Smooth muscle cell of the pulmonary artery (primary cell): ENCODE measurements at places on chromosomes 3 and 15. TPM values are rescaled to one million over a fixed set of nuclear protein-coding genes. Genes with fewer than 3 reads are reported as not detected.

Gene MCCC1
- total RNA-seq = 23.9 and 24.1 TPM in 2 replicates

Gene CFAP92
- total RNA-seq = 0.13 TPM in 1 of 2 replicates, not detected in the other

Gene PAK6
- total RNA-seq = 0.13 TPM in 2 replicates

Gene TMIE
- total RNA-seq = 0.07 and 0.23 TPM in 2 replicates

Gene FSIP1
- total RNA-seq = 0.66 and 1.6 TPM in 2 replicates

Gene ENTPD3
- total RNA-seq = 0.10 and 0.13 TPM in 2 replicates

Gene CACNA2D3
- 0.03 and 0.72 TPM in 2 replicates for total RNA-seq

Gene ADAMTS9
- 3.7 and 8.1 TPM in 2 replicates for total RNA-seq

Gene TICRR
- total RNA-seq = 1.7 and 2.7 TPM in 2 replicates

Gene CRABP1
- total RNA-seq = not detected in 2 replicates

Gene ST3GAL6
- total RNA-seq = 6.4 and 19.9 TPM in 2 replicates

Gene OCA2
- total RNA-seq = not detected in 2 replicates

Gene CORO2B
- 24.6 and 32.9 TPM in 2 replicates for total RNA-seq

Gene GADL1
- 0.07 TPM in 1 of 2 replicates, not detected in the other for total RNA-seq

Gene COL6A5
- total RNA-seq = not detected in 2 replicates

Gene PLA2G4D
- under 0.01 TPM in 1 of 2 replicates, not detected in the other for total RNA-seq

Gene SLC28A2
- total RNA-seq = not detected in 2 replicates

Gene SPTSSB
- total RNA-seq = 0.20 and 0.46 TPM in 2 replicates
